Thymus (tissue), 14 donors: ENCODE measurements at places on chromosomes 2 and 18.

DNA sequence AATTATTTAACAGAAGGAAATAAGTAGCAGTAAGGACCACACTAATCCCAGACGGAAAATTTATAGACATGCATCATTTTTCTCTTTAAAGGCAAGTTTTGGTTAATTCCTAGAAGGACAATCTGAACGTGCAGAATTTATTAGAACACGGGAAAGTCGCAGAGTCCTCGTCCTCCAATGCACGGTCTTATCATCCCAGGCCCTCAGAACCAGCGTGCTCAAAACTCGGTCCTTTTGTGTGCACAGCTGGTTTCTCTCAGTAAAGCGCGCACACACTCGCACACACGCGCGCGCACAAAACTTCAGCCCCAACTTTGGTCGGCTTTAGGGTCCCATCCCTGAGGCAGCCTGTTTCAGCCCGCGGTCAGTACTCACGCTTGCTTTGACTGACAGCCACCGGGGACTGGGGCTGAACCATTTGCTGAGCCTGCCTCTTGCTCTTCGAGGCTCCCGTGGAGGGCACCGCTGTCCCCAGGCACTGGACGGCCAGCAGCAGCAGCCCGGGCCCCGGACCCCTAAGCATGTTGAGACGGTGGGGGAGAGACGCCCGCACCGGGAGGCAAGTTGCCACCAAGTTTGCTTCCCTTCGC, 493 bp downstream of the FN1 start:
- peaks cover 16% of the 10 kb centered on the region for H3K4me1 ChIP-seq
- peaks cover 33% of the 10 kb centered on the region for H3K27me3 ChIP-seq
- H3K36me3 ChIP-seq = no peaks in the 10 kb centered on the region
- no peak overlapping the region for H3K27ac ChIP-seq
- H3K4me3 ChIP-seq = peak overlapping the region; percentile 50
- no peak for DNase-seq

- DNase-seq = no peak
- no peaks in the 10 kb centered on the region for H3K27me3 ChIP-seq
- no peak overlapping the region for H3K4me3 ChIP-seq
- H3K27ac ChIP-seq = no peak overlapping the region
- H3K36me3 ChIP-seq = no peaks in the 10 kb centered on the region
- H3K4me1 ChIP-seq = no peaks in the 10 kb centered on the region
Observed at GRCh38 chr2:164662868-164663631, 41.8 kb upstream of the GRB14 start.

DNA sequence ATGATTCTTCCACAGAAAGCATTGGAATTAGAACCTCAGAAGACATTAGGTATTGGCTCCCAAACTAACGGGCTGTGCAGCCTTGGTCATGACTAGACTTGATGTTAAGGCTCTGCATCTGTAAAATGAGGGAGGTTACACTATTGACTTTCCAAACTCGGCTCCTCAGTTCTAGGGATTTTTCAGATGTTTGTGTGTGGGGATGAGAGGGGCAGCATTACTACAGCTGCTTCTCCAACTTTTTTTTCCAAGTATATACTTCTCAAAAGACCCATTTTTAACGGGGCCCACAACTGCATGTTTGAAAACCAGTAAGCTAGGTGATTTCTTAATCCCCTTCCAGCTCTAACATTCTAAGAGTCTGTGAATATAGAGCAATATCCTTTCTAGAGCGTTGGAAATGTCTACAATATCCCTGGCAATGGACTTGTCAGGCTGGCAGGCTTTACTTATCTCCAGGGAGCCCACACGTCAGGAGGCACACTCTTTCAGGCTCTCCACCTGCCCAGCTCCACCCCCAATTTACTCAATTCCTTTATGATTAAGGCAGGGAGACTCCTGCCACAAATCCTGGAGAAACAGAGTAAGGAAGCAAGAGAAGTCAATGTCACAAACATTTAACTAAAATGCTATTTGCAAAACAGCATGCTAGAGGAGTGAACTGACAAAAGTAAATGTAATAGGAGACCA, 844 bp upstream of the MPV17 start:
- H3K27ac ChIP-seq = peak overlapping the region; percentile 92
- H3K36me3 ChIP-seq = peaks cover 27% of the 10 kb centered on the region
- peaks cover 14% of the 10 kb centered on the region for H3K4me1 ChIP-seq
- peak overlapping the region; percentile 66 for H3K4me3 ChIP-seq

GRCh38 chr18:6795307-6795706, 65.8 kb downstream of the ARHGAP28 start:
- no peaks in the 10 kb centered on the region for H3K4me1 ChIP-seq
- H3K27me3 ChIP-seq = no peaks in the 10 kb centered on the region
- DNase-seq = no peak
- H3K27ac ChIP-seq = no peak overlapping the region
- H3K4me3 ChIP-seq = no peak overlapping the region

- no peaks in the 10 kb centered on the region for H3K36me3 ChIP-seq
- H3K4me1 ChIP-seq = no peaks in the 10 kb centered on the region
- no peak for DNase-seq
Observed at GRCh38 chr2:68591225-68591624, 52.2 kb upstream of the PROKR1 start.

DNA sequence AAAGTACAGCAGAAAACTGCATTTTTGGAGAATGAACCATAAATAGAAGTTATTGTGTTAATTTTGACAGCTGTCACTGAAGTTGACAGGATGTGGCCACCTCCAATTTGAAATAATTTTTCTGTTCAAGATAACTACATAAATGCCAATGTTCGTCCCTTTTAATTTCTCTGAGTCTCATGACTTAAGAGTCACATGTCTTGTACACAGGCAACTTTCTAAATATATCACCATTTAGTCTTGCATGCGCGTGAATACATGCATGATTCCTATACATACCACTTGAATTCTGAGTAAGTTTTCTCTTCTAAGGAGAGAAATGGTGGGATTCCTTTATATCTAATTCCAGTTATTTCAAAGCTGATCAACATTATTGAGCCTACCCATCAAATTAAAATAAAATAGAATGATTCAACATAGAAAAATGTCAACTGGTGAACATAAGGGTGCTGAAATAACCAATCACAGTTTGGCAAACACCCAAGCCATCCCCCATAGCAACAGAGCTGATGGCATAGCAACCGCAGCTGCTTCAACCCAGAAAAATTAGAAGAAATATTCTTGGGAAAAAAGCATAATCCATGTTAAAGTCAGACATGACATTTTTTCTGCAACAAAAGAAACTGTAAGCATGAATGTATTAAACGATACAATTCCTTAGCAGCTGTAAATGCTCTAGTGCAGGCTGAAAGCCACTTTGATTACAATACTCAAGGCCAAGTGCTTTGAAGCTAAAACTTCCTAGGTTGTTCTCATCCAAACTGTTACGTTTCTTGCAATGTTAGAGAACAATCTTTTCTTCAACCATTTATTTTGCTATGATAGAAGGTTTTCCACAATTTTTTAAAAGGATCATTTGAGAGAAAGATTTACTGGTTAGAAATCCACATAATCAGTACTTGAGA, 282.7 kb downstream of the DLGAP1 start:
- no peak for DNase-seq
- no peaks in the 10 kb centered on the region for H3K4me1 ChIP-seq
- no peaks in the 10 kb centered on the region for H3K27me3 ChIP-seq
- H3K4me3 ChIP-seq = no peak overlapping the region

- peaks cover 16% of the 10 kb centered on the region for H3K36me3 ChIP-seq
- no peaks in the 10 kb centered on the region for H3K27me3 ChIP-seq
- no peak overlapping the region for H3K4me3 ChIP-seq
- DNase-seq = no peak
Observed at GRCh38 chr2:101794141-101794540, 96.6 kb downstream of the MAP4K4 start.

- H3K36me3 ChIP-seq = no peaks in the 10 kb centered on the region
- no peak overlapping the region for H3K27ac ChIP-seq
- no peak for DNase-seq
Observed at GRCh38 chr2:62016957-62017356, 111.5 kb downstream of the COMMD1 start.

DNA sequence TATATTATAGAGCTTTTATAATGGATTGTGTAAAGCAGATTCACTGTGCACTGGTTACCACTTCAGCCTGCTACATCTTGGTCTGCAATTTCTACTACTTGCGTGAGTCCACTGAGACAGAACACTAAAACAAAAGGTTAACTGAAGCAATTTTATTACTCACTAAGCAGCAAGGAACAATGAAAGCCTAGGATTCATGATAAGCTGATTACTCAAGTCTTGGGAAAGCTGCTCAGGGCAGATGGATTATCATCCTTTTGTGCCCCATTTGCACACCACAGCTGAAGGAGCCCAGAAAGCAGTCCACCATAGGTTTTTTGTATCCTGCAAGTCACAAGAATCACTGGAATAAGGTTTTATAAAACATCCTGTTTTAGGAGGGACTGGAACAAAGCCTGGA, 1215.2 kb upstream of the TMEFF2 start:
- H3K27ac ChIP-seq = no peak overlapping the region
- no peaks in the 10 kb centered on the region for H3K36me3 ChIP-seq
- no peaks in the 10 kb centered on the region for H3K27me3 ChIP-seq
- H3K4me3 ChIP-seq = no peak overlapping the region
- no peak for DNase-seq
- H3K4me1 ChIP-seq = no peaks in the 10 kb centered on the region

DNA sequence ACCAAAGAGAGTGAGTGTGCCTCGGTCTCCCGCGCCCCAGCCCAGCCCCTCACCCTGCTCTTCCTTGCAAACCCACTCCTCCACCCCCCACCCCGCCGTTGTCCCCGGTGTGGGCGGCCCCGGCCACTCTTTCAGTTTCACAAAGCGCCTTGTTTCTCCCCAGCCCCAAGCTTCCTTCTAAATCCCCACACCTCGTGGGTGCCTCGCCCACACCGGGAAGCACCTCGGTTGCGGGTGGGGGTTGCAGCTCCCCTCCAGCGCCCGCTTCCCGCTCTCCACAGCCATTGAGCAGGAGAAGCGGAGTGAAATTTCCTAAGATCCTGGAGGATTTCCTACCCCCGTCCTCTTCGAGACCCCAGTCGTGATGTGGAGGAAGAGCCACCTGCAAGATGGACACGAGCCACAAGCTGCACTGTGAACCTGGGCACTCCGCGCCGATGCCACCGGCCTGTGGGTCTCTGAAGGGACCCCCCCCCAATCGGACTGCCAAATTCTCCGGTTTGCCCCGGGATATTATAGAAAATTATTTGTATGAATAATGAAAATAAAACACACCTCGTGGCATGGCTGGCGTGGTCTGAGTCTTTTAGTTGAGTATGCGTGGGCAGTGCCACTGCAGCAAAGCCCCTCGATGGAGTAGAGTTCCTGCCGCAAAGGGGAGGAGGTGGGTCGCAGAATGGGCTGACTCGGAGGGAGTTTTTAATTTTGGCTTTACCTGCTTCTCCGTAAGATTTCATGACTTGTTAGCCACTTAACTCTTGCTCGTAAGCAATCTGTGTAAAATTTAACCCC, 848 bp downstream of the TMSB10 start:
- peaks cover 26% of the 10 kb centered on the region for H3K4me1 ChIP-seq
- H3K27me3 ChIP-seq = no peaks in the 10 kb centered on the region
- DNase-seq = peak; percentile 34
- H3K36me3 ChIP-seq = peaks cover 2% of the 10 kb centered on the region
- H3K27ac ChIP-seq = peak overlapping the region; percentile 86
